ENCODE measurements at places on chromosomes 7 and 10.

DNA sequence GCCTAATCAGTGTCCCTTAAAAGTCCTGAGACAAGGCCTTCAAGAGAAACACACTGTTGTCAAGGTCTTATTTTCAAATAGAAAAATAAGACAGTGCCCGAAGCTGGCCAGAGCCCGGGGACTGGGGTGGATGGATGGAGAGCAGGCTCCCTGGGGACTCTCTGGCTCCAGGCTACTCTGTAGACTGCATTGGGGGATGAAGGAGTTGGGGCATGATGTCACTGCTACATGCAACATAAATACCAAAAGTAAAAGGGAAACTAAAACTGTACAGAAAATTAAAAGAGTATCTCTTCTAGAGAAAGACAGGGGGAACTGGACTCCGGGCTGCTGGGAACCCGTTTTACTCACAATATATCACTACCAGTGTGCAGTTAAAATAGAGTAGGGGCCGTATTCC lies 629.8 kb downstream of the KCNMA1 start:
- H3K4me1 ChIP-seq: no peaks in the 10 kb centered on the region
- no peaks in the 10 kb centered on the region for H3K27me3 ChIP-seq
- no peak overlapping the region for H3K27ac ChIP-seq
- H3K4me3 ChIP-seq: no peak overlapping the region
- H3K36me3 ChIP-seq: no peaks in the 10 kb centered on the region

DNA sequence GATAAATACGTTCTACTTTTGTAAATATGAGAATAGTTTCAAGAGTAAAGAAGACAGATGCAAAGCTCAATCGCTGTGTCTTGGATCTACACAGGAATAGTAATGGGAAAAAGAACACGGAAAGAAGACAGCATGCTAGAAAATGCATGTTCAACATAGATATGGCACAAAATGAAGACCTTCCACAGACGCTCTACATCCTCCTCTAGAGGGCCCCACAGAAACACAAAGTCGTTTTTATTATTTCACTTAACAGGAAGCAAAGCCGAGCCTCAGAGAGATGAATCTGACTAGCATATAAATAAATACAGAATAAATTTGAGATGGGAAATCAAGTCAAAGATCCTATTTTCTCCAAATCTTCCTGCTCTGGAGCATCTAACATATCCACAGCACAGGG lies 292.6 kb downstream of the PARD3 start:
- H3K36me3 ChIP-seq: no peaks in the 10 kb centered on the region
- H3K27me3 ChIP-seq: no peaks in the 10 kb centered on the region
- no peaks in the 10 kb centered on the region for H3K4me1 ChIP-seq
- H3K27ac ChIP-seq: no peak overlapping the region

- H3K27ac ChIP-seq: no peak overlapping the region
- H3K4me3 ChIP-seq: peak overlapping the region; percentile 22
- H3K4me1 ChIP-seq: peaks cover 18% of the 10 kb centered on the region
- peaks cover 25% of the 10 kb centered on the region for H3K27me3 ChIP-seq
- DNase-seq: no peak
Observed at GRCh38 chr10:131312478-131312836, 936 bp upstream of the TCERG1L start.

GRCh38 chr7:167090-167855 lies 25.1 kb upstream of the FAM20C start:
- no peaks in the 10 kb centered on the region for H3K27me3 ChIP-seq
- H3K4me3 ChIP-seq: no peak overlapping the region
- H3K36me3 ChIP-seq: peaks cover 2% of the 10 kb centered on the region
- no peak overlapping the region for H3K27ac ChIP-seq
- no peak for DNase-seq

- no peak for DNase-seq
- H3K4me1 ChIP-seq: no peaks in the 10 kb centered on the region
- no peaks in the 10 kb centered on the region for H3K27me3 ChIP-seq
- H3K36me3 ChIP-seq: no peaks in the 10 kb centered on the region
Observed at GRCh38 chr7:122622682-122623081, 76.2 kb downstream of the RNF133 start.

- H3K27me3 ChIP-seq: no peaks in the 10 kb centered on the region
- DNase-seq: no peak
- H3K27ac ChIP-seq: no peak overlapping the region
- no peak overlapping the region for H3K4me3 ChIP-seq
Observed at GRCh38 chr10:93672890-93673289, 29.5 kb downstream of the FRA10AC1 start.

DNA sequence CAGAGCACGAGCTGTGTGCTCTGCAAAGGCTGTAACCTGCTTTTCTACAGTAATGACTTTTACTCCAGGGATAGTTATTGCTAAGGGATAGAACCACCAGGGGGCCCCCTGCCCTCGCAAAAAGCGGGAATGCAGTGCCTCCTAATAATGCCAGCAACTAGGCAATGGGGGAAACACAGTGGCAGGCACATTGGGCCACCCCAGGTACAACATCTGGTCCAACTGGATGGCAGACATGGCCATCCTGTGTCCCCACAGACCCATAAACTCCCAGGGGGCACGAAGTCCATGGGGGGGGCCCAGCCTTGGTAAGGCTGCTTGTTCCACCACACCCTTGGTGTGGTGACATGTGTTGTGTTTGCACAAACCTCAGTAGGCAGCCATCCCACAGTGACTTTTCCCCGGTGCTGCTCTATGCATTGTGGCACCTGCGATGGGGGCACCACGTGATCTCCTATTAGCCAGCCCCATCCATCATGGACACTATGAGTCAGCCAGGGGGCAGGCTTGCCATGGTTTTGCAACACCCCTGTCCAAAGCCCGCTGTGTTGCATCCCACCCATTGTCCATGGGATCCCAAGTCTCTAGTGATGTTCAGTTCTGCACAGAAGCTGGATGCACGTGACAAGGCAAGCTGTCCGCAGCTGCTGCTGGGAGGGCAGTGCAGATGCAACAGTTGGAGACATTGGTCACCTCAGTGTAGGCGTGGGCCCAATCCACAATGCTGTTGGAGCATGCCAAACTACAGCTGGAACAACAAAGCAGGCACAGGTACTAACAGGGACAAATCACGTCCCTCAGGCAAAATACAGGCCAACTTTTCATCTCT lies 84.0 kb downstream of the ANLN start:
- no peaks in the 10 kb centered on the region for H3K27me3 ChIP-seq
- H3K27ac ChIP-seq: no peak overlapping the region
- H3K4me3 ChIP-seq: no peak overlapping the region
- DNase-seq: peak; percentile 31
